ENCODE measurements at places on chromosomes 4 and X. TPM values are rescaled to one million over a fixed set of nuclear protein-coding genes. Genes with fewer than 3 reads are reported as not detected.

- no peak for DNase-seq
Observed at GRCh38 chr4:97197106-97197505, 946.2 kb downstream of the STPG2 start.

DNA sequence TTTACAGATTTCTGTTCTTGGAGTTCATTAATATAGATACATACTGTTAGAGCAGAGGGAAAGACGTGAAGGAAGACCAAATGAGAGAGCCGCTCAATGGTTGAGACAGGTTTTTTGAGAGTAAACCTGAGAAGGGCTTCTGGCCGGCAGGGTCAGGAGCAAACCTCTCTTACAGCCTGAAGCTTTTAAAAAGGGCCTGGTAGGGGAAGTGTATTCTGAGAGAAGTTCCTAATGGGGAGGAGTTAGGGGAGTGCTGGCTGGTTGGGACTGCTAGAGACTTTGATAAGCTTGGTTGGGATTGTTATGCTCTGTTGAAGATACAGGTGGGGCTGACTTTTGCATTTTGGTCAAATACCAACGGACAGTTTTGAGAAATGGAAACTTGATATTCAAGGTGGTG lies 186.8 kb upstream of the PABPC4L start:
- DNase-seq: no peak

GRCh38 chr4:47674144-47674543 lies 163.7 kb downstream of the CORIN start:
- DNase-seq: no peak

- DNase-seq: peak; percentile 34
Observed at GRCh38 chrX:103687696-103688201, 1.2 kb upstream of the MORF4L2 start.

GRCh38 chrX:139823806-139824205 lies 109.0 kb downstream of the ATP11C start:
- DNase-seq: no peak

DNA sequence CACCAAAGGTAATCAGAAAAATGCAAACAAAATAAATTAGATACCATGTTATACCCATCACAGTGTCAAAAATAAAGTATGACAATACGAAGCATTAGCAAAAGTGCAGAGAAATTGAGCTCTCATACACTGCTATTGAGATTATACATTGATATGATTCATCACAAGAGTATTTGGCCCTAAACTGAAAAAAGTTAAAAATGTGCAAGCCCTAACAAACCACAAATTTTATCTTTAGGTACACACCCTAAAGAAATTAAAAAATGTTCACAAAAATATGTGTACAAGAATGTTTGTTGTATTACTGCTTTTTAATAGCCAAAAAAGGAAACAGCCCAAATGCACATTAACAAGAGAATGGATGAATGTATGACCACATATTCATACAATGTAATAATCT lies 137.9 kb upstream of the MAGEA10 start:
- DNase-seq: no peak

DNA sequence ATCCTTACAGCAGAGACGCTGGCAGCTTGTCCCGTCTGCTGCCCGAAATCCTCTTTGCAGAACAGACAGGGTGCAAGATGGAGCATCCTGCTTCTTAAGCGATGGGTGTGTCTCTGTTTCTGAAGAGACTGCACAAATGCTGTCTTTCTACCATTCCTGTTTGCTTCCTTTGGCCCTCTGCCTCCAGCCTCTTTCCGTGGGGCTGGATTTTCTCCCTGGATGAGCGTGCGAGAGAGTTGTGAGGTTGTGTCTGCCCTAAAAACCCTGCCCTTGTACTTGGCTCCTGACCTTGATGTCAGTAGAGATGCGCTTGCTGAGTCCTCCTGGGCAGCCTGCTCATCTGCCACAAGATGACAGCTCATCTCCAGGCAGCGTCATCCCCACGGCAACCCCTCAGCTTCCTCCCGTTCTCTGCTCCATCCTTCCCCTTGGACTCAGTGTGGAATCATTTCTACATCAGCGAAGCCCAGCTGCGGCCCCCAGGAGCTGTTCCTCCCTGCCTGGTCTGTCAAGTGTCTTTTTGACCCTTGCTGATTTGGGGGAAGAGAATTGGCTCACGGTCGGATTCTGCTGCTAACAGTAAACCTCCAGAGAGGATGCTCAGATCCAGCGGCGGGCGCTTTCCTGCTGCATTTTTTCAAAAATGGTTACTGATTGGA lies 246.2 kb downstream of the ASMT start:
- no peak for DNase-seq

GRCh38 chrX:5242091-5242790 lies 986.4 kb downstream of the NLGN4X start:
- DNase-seq: peak; percentile 1

DNA sequence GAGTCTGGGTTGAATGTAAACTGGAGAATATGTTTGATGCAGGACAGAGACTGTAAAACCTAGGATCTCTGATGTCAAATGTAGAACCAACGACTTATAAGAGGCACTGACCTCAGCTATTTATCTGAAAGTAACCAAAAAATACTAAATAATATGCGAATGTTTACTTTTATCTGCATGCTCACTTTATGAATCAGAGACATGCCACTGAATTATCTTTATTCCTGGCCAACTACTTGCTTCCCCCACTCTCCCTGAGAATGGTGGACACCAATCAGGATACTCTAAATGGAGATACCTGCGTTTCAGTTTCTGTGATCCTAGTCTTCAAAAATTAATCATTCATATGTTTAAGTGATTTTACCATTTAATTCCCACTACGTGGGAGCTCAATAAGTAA lies 1038.4 kb upstream of the PABPC4L start:
- DNase-seq: no peak

DNA sequence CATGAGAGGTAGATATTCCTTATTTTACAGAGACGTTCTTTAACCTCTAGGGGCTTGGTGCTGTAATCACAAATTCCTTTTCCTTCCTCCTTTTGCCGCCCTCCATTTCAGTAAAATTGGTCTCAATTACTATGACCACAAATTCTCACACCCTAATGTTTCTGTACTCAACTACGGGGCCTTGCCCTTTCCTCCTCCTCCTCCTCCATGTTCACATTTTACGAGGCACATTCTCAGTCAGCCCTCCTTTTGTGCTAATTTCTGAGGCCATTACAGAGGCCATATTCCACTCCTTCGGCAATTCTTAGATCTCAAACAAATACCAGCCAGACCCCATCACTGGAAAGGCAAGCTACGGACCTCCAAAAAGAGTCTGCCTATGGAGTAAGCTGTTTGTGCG lies 92.1 kb downstream of the SH3KBP1 start:
- no peak for DNase-seq

GRCh38 chrX:70998411-70999027 lies 67.6 kb upstream of the SLC7A3 start:
- DNase-seq: no peak

DNA sequence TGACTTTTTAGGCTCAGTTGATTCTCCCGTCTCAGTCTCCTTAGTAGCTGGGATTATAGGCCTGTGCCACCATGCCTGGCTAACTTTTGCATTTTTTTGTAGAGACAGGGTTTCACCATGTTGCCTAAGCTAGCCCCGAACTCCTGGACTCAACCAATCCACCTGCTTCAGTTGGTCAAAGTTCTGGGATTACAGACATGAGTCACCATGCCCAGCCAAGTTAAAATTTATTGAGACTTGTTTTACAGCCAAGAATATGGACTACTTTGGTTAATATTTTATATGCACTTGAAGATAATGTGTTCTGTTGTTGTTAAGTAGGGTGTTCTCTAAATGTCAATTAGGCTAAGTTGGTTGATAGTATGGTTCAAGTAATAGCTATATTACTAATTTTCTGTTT lies 58.7 kb downstream of the CYTL1 start:
- no peak for DNase-seq

DNA sequence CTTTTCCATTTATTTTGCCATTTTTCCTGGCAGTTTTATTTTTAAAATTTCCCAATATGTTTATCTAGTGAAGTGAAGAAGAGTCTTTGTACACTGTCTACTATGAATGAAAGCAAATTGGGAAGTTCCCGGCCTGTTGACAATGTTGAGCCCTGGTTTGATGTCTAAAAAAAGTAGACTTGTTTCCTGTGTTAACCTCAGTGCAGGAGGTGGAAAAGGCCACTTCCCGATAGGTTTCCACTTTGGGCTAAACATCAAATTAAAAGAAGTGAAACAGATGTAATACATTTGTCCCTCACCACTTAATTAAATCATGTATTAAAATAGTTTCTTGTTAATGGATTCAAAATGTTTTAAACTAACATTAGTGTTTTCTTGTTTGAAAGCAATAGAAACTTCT lies 30.0 kb downstream of the BBS12 start:
- no peak for DNase-seq

DNA sequence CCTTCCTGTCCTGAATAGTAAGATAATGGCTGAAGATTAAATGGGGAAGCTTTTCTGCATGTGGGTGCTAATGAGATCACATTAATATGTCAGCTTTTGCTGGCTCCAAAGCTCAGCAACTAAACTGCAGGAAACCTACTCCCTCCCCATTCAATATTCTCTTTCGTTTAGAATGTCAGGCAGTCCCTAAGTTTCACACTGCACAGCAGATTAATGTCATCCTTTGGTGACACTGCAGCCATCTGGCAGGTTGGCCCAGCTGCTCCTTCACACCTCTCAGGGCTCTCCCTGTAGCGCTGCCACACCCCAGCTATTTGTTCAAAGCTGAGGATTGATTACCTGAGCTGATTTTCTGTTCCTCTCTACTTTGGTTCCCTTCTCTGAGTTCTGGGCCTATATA lies 110.5 kb downstream of the KDR start:
- no peak for DNase-seq

DNA sequence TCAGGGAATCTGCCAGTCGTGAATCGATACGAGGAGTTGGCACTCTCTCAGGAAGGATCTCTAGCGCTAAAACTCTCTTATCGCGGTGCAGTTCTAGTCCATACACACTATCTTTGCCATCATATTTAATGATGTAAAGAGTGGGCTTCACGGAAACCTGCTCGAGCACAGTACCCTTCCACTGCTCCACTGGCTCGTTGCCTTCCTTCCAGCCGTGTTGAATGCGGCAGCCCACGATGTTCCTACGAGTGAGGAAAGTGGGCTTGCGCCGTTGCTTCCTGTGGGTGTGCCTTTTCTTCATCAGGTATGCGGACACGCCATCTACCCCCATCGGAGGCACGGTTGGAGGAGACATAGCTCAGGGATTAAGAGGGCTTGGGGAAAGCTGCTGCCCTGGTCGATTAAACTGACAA lies 661 bp downstream of the SPIN4 start:
- DNase-seq: no peak

DNA sequence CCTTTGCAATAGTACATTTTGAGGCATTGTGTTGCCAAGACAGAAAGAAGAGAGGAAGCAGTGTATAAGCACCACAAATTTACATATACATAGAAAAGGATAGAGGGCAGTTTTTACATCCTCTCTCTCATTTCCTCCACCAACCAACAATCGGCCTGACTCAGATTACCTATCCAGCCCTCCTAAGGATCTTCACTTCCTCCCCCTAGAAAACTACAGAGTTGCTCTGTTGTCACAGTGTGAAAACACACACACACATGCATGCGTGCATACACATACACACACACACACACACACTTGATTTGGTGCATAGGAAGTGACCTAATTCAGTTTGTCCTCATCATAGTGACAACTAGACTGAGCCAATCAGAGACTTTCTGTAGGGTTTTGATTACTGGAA lies 98.8 kb upstream of the SPRY1 start:
- no peak for DNase-seq

DNA sequence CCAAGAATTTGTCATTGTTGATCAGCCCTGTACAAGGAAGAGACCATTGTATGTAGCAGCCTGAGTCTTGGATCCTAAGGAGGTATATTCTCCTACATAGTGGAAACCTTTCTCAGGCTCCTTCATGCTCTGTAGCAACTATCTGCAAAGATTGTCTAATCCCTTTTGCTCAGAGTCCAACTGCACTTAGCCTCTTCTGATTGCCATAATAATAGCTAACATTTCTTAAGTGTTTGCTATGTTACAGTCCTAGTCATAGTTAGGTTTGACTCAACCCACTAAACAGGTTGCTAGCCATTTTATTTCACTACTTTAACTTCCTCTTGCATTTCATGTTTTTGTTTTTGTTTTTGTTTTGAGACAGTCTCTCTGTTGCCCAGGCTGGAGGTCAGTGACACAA lies 50.8 kb upstream of the SLC16A2 start:
- DNase-seq: no peak

DNA sequence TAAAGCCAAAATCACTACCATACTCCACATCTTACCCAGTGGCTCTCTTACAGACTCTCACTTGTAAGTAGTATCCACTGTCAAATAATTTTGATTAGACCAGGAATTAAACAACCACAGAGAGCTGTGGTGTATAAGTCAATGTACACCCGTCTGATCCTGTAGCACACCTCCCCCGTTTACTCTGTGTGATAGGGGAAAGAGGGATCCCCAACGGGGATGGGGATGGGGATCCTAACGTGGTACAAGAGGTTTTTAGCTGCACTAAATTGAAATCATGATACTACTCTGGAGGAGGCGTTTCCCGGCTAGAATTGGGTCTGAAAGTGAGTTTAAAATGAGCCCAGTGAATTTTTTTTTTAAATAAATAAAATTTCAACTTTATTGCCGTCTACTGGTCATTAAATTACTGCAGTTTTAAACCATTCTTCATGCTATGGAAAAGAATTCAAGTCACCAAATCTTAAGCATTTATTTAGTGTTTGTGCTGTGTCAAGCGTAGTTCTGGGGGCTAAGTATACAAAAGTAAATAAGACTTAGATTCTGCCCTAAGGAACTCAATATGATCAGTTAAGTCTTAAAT lies 76.6 kb downstream of the INTS12 start:
- no peak for DNase-seq

DNA sequence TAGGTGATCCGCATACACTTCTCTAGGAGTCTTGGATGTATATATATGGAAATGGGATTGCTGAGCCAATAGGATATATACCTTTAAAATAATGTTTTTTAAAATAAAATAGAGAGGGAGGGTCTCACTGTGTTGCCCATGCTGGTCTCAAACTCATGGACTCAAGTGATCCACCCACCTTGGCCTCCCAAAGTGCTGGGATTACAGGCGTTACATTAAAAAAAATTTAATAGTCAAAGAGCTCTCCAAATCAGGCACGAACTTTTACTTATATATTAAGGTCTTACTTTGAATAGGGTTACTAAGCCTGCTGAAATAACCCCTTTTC lies 109.0 kb downstream of the GNL3L start:
- DNase-seq: no peak

- DNase-seq: no peak
Observed at GRCh38 chr4:77002321-77003107, 53.0 kb downstream of the SEPTIN11 start.

Gene RADX
- 0.89 TPM for polyA plus RNA-seq

Gene OPRPN
- not detected for polyA plus RNA-seq

Gene ANKRD37
- 3.8 TPM for polyA plus RNA-seq

Gene AFF2
- polyA plus RNA-seq: 2.0 TPM

Gene CFAP299
- polyA plus RNA-seq: not detected

Gene LIMCH1
- polyA plus RNA-seq: 3.0 TPM

Gene PCDH11X
- 4.3 TPM for polyA plus RNA-seq

Gene ADGRG2
- 10.7 TPM for polyA plus RNA-seq

Gene WAS
- 0.65 TPM for polyA plus RNA-seq

Gene FGFRL1
- polyA plus RNA-seq: 38.9 TPM

Gene LRCH2
- 0.88 TPM for polyA plus RNA-seq

Gene RASL11B
- 49.8 TPM for polyA plus RNA-seq

Gene HERC6
- 3.2 TPM for polyA plus RNA-seq

Data from H1 (cell line).